ENCODE measurements at places on chromosomes 4 and X.

- no peak overlapping the region for H3K27ac ChIP-seq
- no peak overlapping the region for H3K4me3 ChIP-seq
- no peaks in the 10 kb centered on the region for H3K27me3 ChIP-seq
- no peaks in the 10 kb centered on the region for H3K36me3 ChIP-seq
These were observed 21.8 kb upstream of the BBS12 start for GRCh38 chr4:122710434-122711308.

DNA sequence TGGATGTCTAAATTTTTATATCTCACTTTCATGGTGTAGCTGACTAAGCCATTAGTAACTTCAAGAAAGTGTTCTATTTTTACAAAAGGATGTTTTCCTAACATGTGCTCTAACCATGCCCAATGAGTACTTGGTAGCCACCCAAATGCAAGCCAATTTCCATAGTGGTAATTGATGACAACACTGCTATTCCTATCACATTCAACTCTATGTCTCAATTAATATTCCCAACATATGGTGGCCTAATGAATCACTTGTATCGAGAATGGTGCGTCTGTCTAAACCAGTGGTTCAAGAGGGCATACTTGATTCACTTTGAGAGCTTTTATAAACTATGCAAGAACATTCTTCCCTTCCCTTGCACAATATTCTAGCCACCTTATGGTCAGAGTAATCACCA, 112.9 kb upstream of the GPRIN3 start:
- no peak for DNase-seq
- no peak overlapping the region for H3K4me3 ChIP-seq
- H3K27ac ChIP-seq, result no peak overlapping the region
- H3K27me3 ChIP-seq, result no peaks in the 10 kb centered on the region
- no peaks in the 10 kb centered on the region for H3K36me3 ChIP-seq

DNA sequence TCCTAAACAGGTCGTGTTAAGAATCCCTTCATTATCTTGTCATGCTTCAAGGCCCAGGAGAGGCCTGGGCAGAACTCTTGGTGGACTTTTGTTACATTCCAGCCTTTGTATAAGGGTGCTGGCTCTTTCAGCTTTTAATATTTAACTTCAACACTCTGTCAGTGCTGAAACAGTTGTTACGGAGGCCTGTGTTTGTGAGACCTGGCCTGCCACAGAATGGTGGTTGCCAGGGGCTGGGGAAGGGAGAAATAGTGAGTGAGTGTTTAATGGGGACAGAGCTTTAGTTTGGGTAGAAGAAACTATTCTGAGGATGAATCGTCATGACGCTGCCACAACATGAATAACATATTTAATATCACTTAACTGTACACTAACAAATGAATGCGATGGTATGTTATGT, 1027.6 kb upstream of the PRKX start:
- no peak overlapping the region for H3K27ac ChIP-seq
- H3K4me1 ChIP-seq, result no peaks in the 10 kb centered on the region
- H3K4me3 ChIP-seq, result no peak overlapping the region

DNA sequence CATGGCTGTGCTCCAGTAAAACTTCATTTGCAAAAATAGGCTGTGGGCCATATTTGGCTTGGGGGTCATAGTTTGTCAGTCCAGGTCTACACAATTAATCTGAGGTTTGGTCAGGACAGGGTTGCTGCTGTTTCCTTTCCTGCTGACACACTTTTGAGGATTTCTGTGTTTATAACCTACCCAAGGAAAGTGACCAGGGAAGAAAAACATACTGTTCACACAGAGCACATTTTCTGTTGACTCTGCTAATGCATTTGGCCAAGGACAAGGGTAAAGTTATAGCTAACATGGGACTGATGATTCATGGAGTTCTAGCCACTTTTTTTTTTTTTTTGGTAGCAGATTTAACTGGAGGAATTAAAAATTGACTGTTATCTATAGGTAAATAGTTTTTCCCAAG, 43.9 kb upstream of the GEMIN8 start:
- H3K36me3 ChIP-seq, result no peaks in the 10 kb centered on the region
- H3K4me3 ChIP-seq, result no peak overlapping the region
- H3K4me1 ChIP-seq, result peaks cover 13% of the 10 kb centered on the region
- no peak overlapping the region for H3K27ac ChIP-seq
- no peak for DNase-seq
- no peaks in the 10 kb centered on the region for H3K27me3 ChIP-seq

GRCh38 chr4:85968945-85969819, 390.7 kb downstream of the MAPK10 start:
- no peak for DNase-seq
- no peak overlapping the region for H3K4me3 ChIP-seq
- H3K4me1 ChIP-seq, result no peaks in the 10 kb centered on the region
- no peak overlapping the region for H3K27ac ChIP-seq
- no peaks in the 10 kb centered on the region for H3K36me3 ChIP-seq
- no peaks in the 10 kb centered on the region for H3K27me3 ChIP-seq

DNA sequence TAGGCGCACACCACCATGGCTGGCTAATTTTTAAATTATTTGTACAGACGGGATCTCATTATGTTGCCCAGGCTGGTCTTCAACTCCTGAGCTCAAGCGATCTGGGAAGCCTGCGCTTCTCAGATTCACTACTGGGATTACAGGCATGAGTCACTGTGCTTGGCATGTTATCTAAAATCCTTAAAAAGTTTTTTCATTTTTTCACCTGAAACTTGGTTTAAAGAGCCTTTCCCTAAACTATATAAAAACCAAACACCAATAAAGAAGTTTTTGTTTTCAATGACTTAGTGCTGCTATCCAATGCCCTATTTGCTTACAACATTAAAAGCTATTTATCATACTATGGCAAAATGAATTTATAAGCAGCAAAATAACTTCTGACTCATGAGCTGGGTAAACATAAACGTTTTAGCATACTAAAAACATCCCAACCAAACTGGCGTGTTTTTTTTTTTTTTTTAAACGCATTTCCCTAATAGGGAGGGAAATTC, 127.8 kb downstream of the UBE2K start:
- H3K4me3 ChIP-seq, result no peak overlapping the region
- H3K27me3 ChIP-seq, result no peaks in the 10 kb centered on the region
- no peak overlapping the region for H3K27ac ChIP-seq
- peaks cover 3% of the 10 kb centered on the region for H3K36me3 ChIP-seq

DNA sequence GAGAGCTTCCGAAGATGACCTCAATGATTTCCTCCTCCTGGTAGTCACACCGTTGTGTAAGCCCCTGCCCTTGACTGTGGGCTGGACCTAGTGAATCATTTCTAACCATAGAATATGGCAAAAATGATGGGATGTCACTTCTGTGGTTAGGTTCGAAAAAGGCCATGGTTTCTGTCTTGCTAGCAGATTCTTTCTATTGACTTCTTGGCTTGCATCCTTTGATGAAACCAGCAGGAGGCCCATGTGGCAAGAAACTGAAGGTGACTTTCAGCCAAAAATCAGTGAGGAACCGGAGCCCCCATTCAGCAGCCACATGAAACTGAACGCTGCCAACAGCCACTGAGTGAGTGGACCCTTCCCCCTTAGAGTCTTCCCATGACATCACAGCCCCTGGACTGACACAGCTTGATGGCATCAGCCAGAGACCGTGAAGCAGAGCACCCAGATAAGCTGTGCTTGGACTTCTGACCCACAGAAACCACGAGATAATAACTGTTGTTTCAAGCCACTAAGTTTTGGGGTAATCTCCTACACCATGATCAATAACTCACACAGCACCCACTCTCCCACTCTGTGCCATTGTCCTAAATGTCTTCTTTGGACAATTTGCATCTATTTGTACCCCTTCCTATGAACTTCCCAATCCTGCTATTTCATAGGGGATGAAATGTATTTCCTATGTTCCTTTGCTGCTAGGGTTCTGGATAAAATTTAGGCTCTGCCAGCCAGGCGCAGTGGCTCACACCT, 148.0 kb upstream of the STX18 start:
- no peak for DNase-seq
- no peaks in the 10 kb centered on the region for H3K36me3 ChIP-seq
- H3K27ac ChIP-seq, result no peak overlapping the region
- no peaks in the 10 kb centered on the region for H3K27me3 ChIP-seq

DNA sequence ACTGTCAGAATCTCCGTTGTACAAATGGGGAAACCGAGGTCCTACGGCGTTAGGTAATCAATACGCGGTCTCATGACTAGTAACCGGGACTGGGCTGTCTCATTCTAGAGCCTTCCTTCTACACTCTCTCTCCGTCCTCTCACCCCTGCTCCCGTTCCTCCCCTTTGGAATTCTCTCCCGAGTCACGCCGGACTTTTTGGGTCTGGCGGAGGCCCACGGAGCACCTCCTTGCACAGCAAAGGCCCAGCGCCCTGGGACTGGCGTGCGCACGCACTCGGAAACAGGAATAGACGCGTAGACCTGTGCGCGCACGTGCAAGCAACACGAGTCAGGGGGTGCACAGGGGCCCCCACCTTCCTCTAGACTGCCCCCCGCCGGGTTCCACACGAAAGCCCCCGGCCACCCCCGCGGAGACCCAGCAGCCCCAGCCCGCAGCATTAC, 361 bp downstream of the QDPR start:
- peak; percentile 4 for DNase-seq
- H3K36me3 ChIP-seq, result peaks cover 5% of the 10 kb centered on the region
- no peaks in the 10 kb centered on the region for H3K27me3 ChIP-seq
- peaks cover 8% of the 10 kb centered on the region for H3K4me1 ChIP-seq

DNA sequence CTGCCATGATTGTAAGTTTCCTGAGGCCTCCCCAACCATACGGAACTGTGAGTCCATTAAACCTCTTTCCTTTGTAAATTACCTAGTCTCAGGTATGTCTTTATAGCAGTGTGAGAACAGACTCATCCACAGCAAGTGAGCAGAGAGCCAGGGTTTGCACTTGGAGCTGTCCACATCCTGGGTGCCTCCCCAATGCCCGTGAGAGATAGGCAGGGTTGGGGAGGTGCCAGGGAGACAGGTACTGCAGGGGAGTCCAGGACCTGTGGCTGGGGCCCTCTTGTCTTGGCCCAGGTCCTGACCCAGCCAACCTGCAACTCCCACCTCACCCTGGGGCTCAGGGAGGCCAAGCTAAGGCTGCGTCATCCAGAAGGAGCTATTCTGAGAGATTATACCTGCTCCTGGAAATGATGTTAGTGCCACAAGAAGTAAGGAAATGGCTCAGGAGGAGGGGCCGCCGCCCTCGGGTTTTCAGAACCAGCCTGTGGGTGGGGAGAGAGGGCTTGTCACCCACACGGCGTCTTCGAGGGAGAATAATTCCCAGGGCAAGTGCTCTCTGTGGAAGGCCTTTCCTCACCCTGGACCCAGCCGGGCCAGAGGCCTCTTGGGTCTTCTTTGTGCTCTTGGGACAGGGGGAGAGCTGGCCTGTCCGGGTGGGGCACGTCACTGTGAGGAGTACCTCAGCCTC, 66.5 kb downstream of the ADRA2C start:
- no peak overlapping the region for H3K27ac ChIP-seq
- no peaks in the 10 kb centered on the region for H3K36me3 ChIP-seq
- H3K27me3 ChIP-seq, result no peaks in the 10 kb centered on the region
- no peak for DNase-seq

- DNase-seq, result no peak
- H3K27me3 ChIP-seq, result no peaks in the 10 kb centered on the region
- H3K27ac ChIP-seq, result no peak overlapping the region
- no peak overlapping the region for H3K4me3 ChIP-seq
- H3K4me1 ChIP-seq, result peaks cover 25% of the 10 kb centered on the region
These were observed 27.6 kb upstream of the SRD5A3 start for GRCh38 chr4:55318175-55319129.

- no peaks in the 10 kb centered on the region for H3K36me3 ChIP-seq
- H3K27me3 ChIP-seq, result no peaks in the 10 kb centered on the region
- H3K4me1 ChIP-seq, result peaks cover 5% of the 10 kb centered on the region
- DNase-seq, result no peak
These were observed 1.0 kb upstream of the PLA2G12A start for GRCh38 chr4:109730619-109731545.

GRCh38 chr4:54897590-54897989, 227.8 kb downstream of the KDR start:
- no peak for DNase-seq
- H3K36me3 ChIP-seq, result no peaks in the 10 kb centered on the region
- no peaks in the 10 kb centered on the region for H3K4me1 ChIP-seq
- no peak overlapping the region for H3K4me3 ChIP-seq

- no peak for DNase-seq
- no peaks in the 10 kb centered on the region for H3K27me3 ChIP-seq
- no peak overlapping the region for H3K27ac ChIP-seq
- no peak overlapping the region for H3K4me3 ChIP-seq
- no peaks in the 10 kb centered on the region for H3K36me3 ChIP-seq
- peaks cover 4% of the 10 kb centered on the region for H3K4me1 ChIP-seq
These were observed 44.3 kb downstream of the CCSER1 start for GRCh38 chr4:90171491-90171890.

DNA sequence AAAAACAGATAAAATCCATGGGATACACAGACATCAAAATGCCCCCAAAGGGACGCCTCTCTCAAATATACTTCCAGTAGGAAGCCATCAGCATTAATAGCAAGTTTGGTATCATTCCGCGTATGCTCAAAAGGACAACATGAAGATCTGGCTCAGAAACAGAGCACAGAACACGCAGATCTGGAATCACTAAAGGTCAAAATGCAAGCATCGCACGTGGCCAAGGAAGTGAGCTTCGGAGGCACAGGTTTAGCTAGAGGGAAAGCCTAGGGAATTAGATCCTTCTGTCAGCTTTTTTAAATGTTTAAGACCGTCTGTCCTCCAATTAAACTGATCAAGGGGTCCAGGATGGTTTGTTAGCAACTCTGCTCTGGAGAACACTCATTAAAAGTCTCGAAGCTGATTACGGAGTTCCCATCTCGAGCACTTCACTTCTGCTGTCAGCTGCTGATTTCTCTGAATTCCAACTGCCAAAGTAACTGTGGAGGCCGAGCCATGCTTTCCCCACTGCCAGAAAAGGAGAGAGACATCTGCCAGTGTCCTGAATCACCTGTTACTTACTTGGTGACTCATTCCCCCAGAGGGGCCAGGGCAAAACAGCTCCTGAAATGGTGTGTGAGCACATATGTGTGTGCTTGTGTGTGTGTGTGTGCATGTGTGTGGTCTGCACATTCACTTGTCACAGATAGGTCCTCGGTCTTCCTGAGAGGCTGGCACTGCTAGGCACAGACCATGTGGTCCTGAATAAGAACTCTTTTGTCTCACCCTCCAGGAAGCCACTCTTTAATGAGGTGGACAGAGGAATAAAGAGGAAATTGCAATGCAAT, 177.7 kb upstream of the PPARGC1A start:
- H3K4me3 ChIP-seq, result no peak overlapping the region
- no peak for DNase-seq
- no peaks in the 10 kb centered on the region for H3K27me3 ChIP-seq
- no peaks in the 10 kb centered on the region for H3K4me1 ChIP-seq
- H3K27ac ChIP-seq, result no peak overlapping the region

- H3K27me3 ChIP-seq, result no peaks in the 10 kb centered on the region
- DNase-seq, result no peak
- peaks cover 26% of the 10 kb centered on the region for H3K4me1 ChIP-seq
- H3K36me3 ChIP-seq, result no peaks in the 10 kb centered on the region
- H3K27ac ChIP-seq, result no peak overlapping the region
These were observed 16.1 kb downstream of the PGAM4 start for GRCh38 chrX:77953302-77953701.

- no peak overlapping the region for H3K4me3 ChIP-seq
- H3K27me3 ChIP-seq, result no peaks in the 10 kb centered on the region
- H3K27ac ChIP-seq, result no peak overlapping the region
- no peaks in the 10 kb centered on the region for H3K36me3 ChIP-seq
- H3K4me1 ChIP-seq, result peaks cover 4% of the 10 kb centered on the region
- DNase-seq, result no peak
These were observed 37.4 kb downstream of the MAML3 start for GRCh38 chr4:140116442-140117104.
